ENCODE measurements at places on chromosomes 2 and 18. TPM values are rescaled to one million over a fixed set of nuclear protein-coding genes. Genes with fewer than 3 reads are reported as not detected.

The CAMKMT gene
- 13.9 TPM for total RNA-seq

The CEBPZOS gene
- total RNA-seq, result 19.3 TPM

The QPCT gene
- 49.5 TPM for total RNA-seq

The STPG4 gene
- 1.2 TPM for total RNA-seq

The SCTR gene
- not detected for total RNA-seq

The TMEFF2 gene
- total RNA-seq, result not detected

The CD8B gene
- total RNA-seq, result 41.9 TPM

The CTIF gene
- 2.7 TPM for total RNA-seq

The SEC11C gene
- total RNA-seq, result 31.9 TPM

The ANKRD62 gene
- not detected for total RNA-seq

The UGT1A8 gene
- not detected for total RNA-seq

The NEU4 gene
- total RNA-seq, result 8.5 TPM
